ENCODE measurements at places on chromosomes 1 and 21. TPM values are rescaled to one million over a fixed set of nuclear protein-coding genes. Genes with fewer than 3 reads are reported as not detected.
A peak's percentile ranks its signal among the peaks of the same experiment; 100 is the strongest.

- DNase-seq = no peak
- H3K4me1 ChIP-seq = no peaks in the 10 kb centered on the region
- no peaks in the 10 kb centered on the region for H3K27me3 ChIP-seq
- no peak overlapping the region for H3K4me3 ChIP-seq
- no peak overlapping the region for H3K27ac ChIP-seq
- peaks cover 14% of the 10 kb centered on the region for H3K36me3 ChIP-seq
Observed at GRCh38 chr1:86860020-86860419, 53.9 kb downstream of the SELENOF start.

DNA sequence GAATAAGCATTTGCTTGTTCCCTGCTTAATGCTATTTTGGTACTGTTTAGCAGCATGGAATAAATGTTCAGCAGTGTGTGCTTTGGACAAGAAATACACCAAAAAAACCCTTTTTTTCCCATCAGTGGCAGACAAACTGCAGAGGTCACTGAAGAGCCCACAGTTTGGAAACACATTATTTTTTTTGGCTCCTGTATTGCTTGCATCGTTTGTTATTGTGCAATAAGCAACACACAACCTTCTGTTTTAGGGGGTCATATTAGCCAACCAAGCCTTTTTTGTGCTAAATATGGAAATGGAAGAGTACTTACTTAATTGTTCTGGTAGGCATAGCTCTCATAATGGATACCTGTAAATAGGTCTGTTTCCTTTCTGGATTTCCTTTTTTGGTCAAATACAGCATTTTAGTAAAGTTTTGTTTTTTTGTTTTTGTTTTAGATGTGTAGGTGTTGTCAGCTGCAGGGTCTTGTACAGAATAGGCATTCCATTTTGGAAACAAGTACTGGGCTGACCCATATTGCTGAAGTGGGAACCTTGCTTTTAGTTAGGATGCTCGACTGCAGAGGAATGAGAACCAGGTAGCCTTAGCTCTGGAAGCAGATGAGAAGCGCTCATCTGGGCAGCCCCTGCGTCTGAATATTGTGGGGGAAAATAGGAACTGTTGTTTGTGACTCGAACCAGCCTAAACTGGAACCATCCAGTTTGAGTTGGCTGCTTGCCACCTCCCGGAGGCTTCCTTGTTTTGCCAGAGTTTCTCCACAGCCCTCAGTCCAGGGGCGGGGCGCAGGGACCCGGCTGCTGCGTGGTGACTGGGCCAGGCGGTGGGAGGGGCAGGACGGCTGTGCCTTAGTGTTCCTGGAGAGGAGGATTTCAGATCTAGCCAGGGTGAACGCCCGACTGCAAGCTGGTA lies 38.4 kb downstream of the SPEN start:
- peak overlapping the region; percentile 16 for H3K4me3 ChIP-seq
- H3K27ac ChIP-seq = no peak overlapping the region
- H3K36me3 ChIP-seq = peaks cover 24% of the 10 kb centered on the region
- H3K4me1 ChIP-seq = peaks cover 34% of the 10 kb centered on the region
- no peaks in the 10 kb centered on the region for H3K27me3 ChIP-seq

DNA sequence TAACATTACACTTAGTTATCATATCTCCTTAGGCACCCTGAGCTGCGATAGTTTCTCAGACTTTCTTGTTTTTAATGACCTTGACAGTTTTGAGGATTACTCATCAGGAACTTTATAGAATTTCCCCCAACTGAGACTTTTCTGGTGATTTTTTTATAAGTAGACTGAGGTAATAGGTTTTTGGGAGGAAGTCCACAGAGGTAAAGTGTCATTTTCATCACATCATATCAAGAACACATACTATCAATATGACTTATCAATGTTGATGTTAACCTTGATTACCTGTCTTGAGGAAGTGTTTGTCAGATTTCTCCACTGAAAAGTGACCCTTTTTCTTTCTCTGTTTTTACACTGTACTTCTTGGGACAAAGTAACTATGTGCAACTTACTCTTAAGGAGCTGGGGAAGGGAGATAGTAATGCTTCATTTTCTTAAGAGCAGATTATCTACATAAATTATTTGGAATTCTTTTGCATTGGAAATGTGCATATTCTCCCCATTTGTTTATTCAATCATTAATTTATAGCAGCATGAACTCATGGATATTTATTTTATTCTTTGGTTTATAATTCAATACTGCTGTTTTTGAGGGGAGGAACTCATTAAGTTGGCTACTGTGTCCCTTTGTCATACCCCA lies 72.8 kb upstream of the HSD17B7 start:
- no peak overlapping the region for H3K4me3 ChIP-seq
- no peaks in the 10 kb centered on the region for H3K4me1 ChIP-seq
- peaks cover 7% of the 10 kb centered on the region for H3K27me3 ChIP-seq
- DNase-seq = no peak

GRCh38 chr1:29584362-29584761 lies 348.0 kb downstream of the PTPRU start:
- H3K27ac ChIP-seq = no peak overlapping the region
- no peak for DNase-seq
- H3K4me3 ChIP-seq = no peak overlapping the region
- H3K27me3 ChIP-seq = peaks cover 12% of the 10 kb centered on the region
- no peaks in the 10 kb centered on the region for H3K36me3 ChIP-seq
- no peaks in the 10 kb centered on the region for H3K4me1 ChIP-seq

GRCh38 chr21:15003463-15004135 lies 61.2 kb downstream of the NRIP1 start:
- H3K27ac ChIP-seq = peak overlapping the region; percentile 7
- H3K4me1 ChIP-seq = peaks cover 34% of the 10 kb centered on the region
- H3K4me3 ChIP-seq = no peak overlapping the region
- DNase-seq = no peak

KHDC4 gene
- total RNA-seq = 94.5 TPM

OBSCN gene
- total RNA-seq = 44.3 TPM

S100A14 gene
- not detected for total RNA-seq

DNA sequence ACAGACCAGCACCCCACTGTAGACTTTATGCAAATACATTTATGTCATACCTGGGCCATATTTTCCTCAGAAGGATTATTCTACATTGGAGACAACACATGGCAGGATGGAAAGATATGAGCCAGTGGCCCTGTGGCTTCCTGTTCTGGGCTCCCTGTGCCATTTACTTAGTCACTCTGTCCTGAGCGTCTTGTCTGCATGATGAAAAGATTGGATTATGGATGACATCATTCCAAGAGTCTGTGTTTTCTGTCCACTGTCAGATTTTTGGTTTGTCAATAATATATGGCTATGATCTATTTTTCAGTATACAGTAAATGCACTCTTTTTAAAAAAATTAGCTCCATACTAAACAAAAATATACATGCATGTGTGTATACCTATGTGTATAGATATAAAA lies 30.8 kb downstream of the IGSF5 start:
- H3K27ac ChIP-seq = no peak overlapping the region
- H3K36me3 ChIP-seq = no peaks in the 10 kb centered on the region
- H3K4me1 ChIP-seq = no peaks in the 10 kb centered on the region
- no peaks in the 10 kb centered on the region for H3K27me3 ChIP-seq
- H3K4me3 ChIP-seq = no peak overlapping the region

DNA sequence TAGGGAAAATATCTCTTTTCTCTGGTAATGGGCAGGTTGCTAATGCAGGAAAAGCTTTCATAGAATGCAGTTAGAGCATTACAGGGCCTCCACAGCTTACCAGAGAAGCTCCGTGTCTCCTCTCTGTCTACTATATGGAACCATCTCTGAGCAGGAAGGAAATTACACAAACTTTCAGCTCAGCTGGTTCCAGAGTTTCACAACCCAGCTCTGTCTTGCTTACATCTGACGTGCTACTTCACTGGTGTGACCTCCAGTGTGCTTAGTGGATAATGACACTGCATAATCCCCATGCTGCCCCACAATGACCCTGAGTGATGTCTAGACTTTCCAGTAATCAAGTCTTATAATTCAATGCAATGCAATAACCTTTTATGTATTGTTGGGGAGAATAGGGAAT lies 4.3 kb upstream of the FGGY start:
- H3K27me3 ChIP-seq = peaks cover 3% of the 10 kb centered on the region
- peaks cover 11% of the 10 kb centered on the region for H3K4me1 ChIP-seq
- H3K36me3 ChIP-seq = no peaks in the 10 kb centered on the region
- H3K27ac ChIP-seq = no peak overlapping the region
- no peak overlapping the region for H3K4me3 ChIP-seq
- no peak for DNase-seq

GRCh38 chr1:20194757-20195461 lies 8.6 kb upstream of the PLA2G2C start:
- H3K27me3 ChIP-seq = peaks cover 43% of the 10 kb centered on the region
- H3K27ac ChIP-seq = no peak overlapping the region
- peak; percentile 80 for DNase-seq
- H3K36me3 ChIP-seq = no peaks in the 10 kb centered on the region

GRCh38 chr1:10401281-10401680 lies 2.4 kb downstream of the PGD start:
- peaks cover 24% of the 10 kb centered on the region for H3K36me3 ChIP-seq
- no peak overlapping the region for H3K27ac ChIP-seq
- peaks cover 21% of the 10 kb centered on the region for H3K4me1 ChIP-seq

DNA sequence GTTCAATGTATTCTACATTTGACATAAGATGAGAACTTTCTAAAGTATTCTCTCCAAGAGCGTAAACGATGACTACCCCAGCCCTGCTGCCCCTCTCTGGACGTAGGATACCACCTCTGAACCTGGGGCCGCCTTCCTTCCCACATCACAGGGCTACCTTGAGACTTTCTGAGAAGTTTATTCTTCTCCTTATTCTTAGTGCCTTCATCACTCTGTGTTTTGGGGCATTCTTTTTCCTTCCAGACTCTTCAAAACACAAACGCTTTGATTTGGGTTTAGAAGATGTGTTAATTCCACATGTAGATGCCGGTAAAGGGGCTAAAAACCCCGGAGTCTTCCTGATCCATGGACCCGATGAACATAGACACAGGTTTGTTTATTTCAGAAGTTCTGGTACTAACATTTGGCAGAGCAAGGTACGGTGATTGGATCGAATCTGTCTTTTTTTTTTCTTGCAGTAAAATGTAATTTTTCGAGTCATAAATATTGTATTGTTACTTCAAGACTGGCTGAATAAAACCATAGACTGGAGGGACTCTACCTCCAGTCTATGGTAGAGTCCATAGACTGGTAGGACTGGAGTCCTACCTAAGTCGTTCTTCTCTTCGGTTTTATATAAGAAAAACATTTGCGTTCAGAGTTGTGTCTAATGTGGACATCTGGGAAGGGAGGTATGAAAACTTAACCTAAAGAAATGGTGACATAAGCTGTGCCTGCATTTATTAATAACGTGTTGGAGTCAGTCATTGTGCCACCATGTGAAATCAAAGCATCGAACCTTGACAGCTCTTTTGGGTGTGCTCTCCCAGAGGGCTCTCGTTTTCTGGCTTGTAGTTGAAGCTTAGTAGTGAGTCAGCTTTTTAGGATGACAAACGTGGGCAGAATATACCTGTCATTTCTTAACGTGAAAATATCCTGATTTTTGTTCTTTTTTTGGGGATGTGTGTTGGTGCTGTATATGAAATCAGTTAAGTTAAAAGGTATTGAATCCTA lies 1.2 kb downstream of the MAN1A2 start:
- no peaks in the 10 kb centered on the region for H3K27me3 ChIP-seq
- peak overlapping the region; percentile 92 for H3K4me3 ChIP-seq

GRCh38 chr1:57922130-57922529 lies 498.3 kb upstream of the DAB1 start:
- no peak overlapping the region for H3K27ac ChIP-seq
- no peak for DNase-seq
- H3K27me3 ChIP-seq = no peaks in the 10 kb centered on the region
- H3K4me3 ChIP-seq = no peak overlapping the region
- no peaks in the 10 kb centered on the region for H3K36me3 ChIP-seq

GRCh38 chr21:16402752-16403151 lies 673.0 kb downstream of the USP25 start:
- no peaks in the 10 kb centered on the region for H3K36me3 ChIP-seq
- no peak for DNase-seq
- H3K4me3 ChIP-seq = no peak overlapping the region
- no peak overlapping the region for H3K27ac ChIP-seq
- H3K4me1 ChIP-seq = no peaks in the 10 kb centered on the region

DNA sequence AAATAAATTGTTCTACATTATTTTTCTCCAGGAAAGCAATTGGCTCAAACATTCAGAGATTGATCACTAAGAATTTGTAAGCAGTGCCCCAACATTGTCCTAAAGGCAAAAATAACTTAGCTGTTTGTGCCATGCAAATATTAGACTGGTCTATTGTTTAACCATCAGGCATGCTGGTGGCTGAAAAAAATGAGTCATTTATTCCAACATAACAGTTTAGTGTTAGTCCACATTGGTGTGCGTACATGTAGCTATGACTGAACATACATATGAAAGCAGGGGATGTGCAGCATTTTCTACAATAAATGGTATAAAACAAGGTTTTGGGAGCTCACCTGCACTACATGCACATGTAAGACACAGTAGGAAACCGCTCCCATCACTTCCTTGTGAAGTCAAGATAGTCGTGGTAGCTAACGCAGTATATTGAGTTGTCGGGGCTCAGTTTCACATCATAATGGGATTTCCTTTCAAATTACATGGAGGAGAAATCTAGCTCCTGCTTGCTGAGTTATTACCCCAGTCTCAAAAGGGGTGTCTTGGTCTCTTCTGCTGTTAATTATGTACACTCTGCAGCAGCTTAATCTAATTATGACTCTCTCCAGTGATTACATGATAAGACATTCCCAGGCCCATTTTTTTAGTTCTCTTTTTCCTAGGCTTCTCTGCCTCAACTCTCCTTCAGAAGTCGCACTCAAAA lies 199.4 kb downstream of the LYPLAL1 start:
- H3K27ac ChIP-seq = no peak overlapping the region
- no peak for DNase-seq
- H3K36me3 ChIP-seq = no peaks in the 10 kb centered on the region
- no peaks in the 10 kb centered on the region for H3K4me1 ChIP-seq
- H3K4me3 ChIP-seq = no peak overlapping the region

GPATCH4 gene
- total RNA-seq = 31.1 TPM

Data from activated naive CD8-positive, alpha-beta T cell treated with anti-CD3 and anti-CD28 coated beads, Interleukin-2, amount 10 ng/mL, durations not matched to agents 7 days and 5 days (primary cell).